Memory B cell (primary cell): ENCODE measurements at places on chromosomes 6 and 20.

GRCh38 chr20:48959899-48960550 is 38.5 kb downstream of the ARFGEF2 start:
- DNase-seq = no peak

- no peak for DNase-seq
These were observed 2.2 kb downstream of the HMGA1 start for GRCh38 chr6:34238585-34239499.

DNA sequence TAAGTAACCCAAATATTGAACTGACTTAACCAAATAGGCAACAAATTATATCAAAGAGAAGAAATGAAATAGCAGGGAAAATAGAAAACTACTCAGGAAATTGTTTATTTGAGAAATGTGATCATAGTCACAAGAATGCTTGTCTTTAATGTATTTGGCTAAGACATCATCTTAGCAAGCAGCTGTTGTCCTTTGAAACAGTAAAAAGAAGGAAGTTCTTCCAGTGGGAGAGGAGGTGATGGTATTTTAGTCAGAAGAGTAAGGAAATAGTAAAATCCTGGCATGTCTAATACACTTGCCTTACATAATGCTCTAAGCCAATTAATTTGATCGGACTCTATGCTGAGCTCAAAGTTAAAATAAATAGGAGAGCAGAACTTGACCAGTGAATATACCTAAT is 126.5 kb downstream of the EPM2A start:
- DNase-seq = no peak

GRCh38 chr6:71982389-71982788 is 96.0 kb downstream of the RIMS1 start:
- DNase-seq = no peak

DNA sequence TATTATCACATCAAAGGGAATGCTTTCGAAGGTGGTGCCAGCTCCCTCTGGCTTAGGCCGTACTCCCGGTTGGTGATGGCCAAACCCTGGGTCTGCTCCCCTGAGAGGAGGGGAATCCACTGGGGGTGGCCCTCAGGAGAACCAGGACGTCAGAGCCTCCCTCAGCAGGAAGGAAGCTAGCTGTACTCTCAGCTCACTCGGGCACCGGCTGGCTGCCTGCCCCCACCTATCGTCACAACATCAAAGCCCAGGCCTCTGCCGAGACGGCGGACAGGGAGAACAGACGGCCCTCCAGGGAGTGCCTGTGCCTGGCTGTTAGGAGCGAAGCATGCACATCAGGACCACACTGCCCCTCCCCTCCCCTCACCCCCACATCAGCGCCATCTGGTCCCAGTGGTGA is 9.2 kb upstream of the PGC start:
- DNase-seq = no peak

DNA sequence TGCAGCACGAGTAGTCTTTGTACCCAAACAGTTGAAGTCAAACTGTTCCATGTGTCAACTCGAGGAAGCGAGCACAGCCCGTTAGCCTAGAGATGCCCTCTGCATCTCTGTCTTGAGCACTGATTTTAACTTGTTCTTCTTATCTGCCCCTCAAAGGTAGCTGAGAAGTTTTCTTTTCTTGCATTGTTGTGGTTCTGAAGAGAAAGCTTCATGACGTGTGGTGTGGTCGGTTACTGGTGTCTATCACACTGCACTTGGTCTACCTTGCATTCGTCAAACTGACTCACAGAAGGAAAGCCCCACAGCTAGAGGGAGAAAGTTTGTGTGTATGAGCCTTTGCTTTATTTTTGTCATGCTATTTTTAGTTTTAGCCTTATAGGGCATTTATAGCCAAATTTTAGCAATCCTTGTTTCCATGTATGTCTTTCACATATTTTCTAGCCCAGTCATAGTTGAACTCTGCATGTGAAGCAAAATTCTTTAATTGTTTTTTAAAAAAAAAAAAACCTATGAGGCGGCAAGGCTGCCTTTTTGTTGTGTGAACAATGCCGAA is 115.1 kb downstream of the JAG1 start:
- DNase-seq = no peak

- no peak for DNase-seq
These were observed 199.2 kb downstream of the UBE3D start for GRCh38 chr6:82866446-82866845.

GRCh38 chr6:14265049-14266021 is 147.8 kb downstream of the CD83 start:
- no peak for DNase-seq

DNA sequence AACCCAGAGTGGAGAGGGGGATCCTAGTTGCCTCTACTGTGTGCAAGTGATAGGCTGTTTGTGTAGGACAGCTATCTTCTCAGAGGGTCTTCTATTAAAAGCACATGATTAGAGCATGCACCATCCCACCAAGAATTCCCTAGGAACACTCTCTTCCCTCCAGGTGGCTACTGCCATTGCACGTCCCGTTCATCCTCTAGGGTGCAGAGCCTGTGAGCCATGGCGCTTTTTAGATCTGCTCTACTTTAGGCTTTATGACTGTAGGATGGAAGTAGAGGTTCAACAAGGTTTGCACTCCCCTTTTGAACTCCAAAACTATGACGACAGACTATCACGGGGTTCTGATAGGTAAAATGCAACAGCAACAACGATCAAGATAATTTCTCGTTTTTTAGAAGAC is 90.5 kb upstream of the SAMD5 start:
- DNase-seq = no peak

DNA sequence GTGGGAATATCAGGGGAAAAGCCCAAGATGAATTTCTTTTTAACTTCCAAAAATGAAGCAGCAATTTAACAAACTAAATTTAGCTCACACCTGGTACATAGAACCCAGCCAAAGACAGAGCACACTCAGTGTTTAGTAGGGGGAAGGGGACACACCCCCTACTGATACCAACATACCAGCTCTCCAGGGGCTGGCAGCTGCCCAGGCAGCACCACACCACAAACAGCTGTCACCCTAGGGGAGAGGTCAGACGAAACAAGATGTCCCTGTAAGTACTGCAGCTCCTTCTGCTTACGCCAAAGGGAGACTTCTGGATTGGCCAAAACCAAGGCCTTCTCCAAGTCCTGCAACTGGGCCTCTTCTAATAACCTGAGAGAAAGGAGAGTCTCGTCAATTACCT is 26.0 kb downstream of the MDN1 start:
- DNase-seq = no peak

DNA sequence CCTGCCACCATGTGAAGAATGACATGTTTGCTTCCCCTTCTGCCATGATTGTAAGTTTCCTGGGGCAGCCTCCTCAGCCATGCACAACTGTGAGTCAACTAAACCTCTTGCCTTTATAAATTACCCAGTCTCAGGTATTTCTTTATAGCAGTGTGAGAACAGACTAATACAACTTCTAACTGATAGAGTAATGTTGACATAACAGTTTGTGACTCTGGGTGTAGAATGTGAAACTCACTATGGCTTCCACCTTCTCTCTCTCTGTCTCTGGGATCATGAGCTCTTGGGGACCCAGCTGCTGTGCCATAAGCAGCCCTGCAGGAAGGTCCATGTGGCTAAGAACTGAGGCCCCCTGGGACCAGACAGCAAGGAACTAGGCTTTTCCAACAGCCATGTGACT is 3.5 kb upstream of the HLA-G start:
- DNase-seq = no peak

- no peak for DNase-seq
These were observed 11.2 kb downstream of the LYRM4 start for GRCh38 chr6:5249451-5250122.
